ENCODE measurements at places on chromosomes 11 and 22.
A peak's percentile ranks its signal among the peaks of the same experiment; 100 is the strongest.

GRCh38 chr11:64799623-64800302 is 3.3 kb downstream of the MAP4K2 start:
- no peak for DNase-seq
- H3K36me3 ChIP-seq: peaks cover 4% of the 10 kb centered on the region
- peak overlapping the region; percentile 4 for H3K27ac ChIP-seq
- H3K4me1 ChIP-seq: peaks cover 22% of the 10 kb centered on the region

DNA sequence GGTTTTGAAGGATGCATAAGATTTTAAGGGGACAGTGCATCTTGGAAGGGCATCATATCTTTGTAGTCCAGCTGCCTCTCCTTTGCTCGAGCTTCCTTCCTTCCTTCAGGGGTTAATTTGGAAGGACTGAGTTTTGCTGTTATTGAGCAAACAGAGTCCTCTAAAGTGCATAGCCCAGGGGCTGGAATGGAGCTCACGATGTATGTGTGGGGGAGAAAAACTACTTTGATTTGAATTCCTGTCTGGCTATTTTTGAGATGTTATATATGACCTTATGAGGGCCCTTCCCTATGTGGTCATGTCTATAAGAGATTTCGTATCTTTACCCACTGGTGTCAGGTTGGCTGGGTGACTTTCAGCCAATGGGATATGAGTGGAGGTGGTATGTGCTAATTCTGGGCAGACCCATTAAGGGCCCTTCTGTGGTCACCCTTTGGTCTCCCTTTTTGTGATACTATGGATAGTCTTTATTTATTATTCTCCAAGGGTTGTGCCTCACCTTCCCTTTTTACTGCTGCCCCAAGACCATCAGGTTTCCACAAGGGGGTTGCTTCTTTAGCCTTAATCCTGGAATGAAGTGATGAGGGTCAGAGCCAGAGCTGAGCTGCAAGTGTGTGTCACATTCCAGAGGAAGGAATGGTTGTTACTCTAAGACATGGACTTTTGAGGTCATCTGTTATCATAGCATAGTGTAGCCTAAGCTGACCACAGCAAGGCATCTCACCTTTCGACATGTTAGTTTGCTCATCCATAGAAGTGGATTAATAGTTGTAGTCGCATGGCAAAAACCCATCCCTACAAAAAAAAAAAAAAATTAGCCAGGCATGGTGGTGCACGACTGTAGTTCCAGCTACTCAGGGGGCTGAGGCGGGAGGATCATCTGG is 54.6 kb downstream of the LRRC74B start:
- no peak overlapping the region for H3K4me3 ChIP-seq
- peaks cover 7% of the 10 kb centered on the region for H3K4me1 ChIP-seq
- H3K27ac ChIP-seq: no peak overlapping the region
- H3K36me3 ChIP-seq: no peaks in the 10 kb centered on the region
- DNase-seq: no peak

GRCh38 chr22:34886391-34886790 is 179.6 kb upstream of the ISX start:
- peaks cover 7% of the 10 kb centered on the region for H3K27me3 ChIP-seq
- DNase-seq: no peak
- no peaks in the 10 kb centered on the region for H3K4me1 ChIP-seq
- H3K27ac ChIP-seq: no peak overlapping the region

- H3K4me3 ChIP-seq: no peak overlapping the region
- peaks cover 2% of the 10 kb centered on the region for H3K36me3 ChIP-seq
- H3K4me1 ChIP-seq: peaks cover 2% of the 10 kb centered on the region
- DNase-seq: no peak
These were observed 66.5 kb upstream of the AMPD3 start for GRCh38 chr11:10388574-10388973.

GRCh38 chr11:76783294-76783895 is at the start of gene TSKU:
TSS of gene TSKU (plus strand) at chr11:76783356. CDS start at chr11:76795617, 12,261 bp downstream.
- peaks cover 53% of the 10 kb centered on the region for H3K27me3 ChIP-seq
- H3K36me3 ChIP-seq: peaks cover 4% of the 10 kb centered on the region
- no peak within 1 kb of the TSS for H3K27ac ChIP-seq
- no peak for DNase-seq
- peak within 1 kb of the TSS; percentile 91 for H3K4me3 ChIP-seq
- peaks cover 5% of the 10 kb centered on the region for H3K4me1 ChIP-seq

GRCh38 chr11:126495281-126496220 is 140.1 kb downstream of the ST3GAL4 start:
- peaks cover 5% of the 10 kb centered on the region for H3K4me1 ChIP-seq
- H3K36me3 ChIP-seq: no peaks in the 10 kb centered on the region
- no peak overlapping the region for H3K4me3 ChIP-seq
- no peak overlapping the region for H3K27ac ChIP-seq
- DNase-seq: no peak

GRCh38 chr11:47994417-47994816 is 14.1 kb downstream of the PTPRJ start:
- no peak for DNase-seq
- no peaks in the 10 kb centered on the region for H3K27me3 ChIP-seq
- H3K36me3 ChIP-seq: no peaks in the 10 kb centered on the region
- no peak overlapping the region for H3K27ac ChIP-seq
- no peak overlapping the region for H3K4me3 ChIP-seq

GRCh38 chr22:49717322-49717919 is 110.3 kb downstream of the BRD1 start:
- DNase-seq: no peak
- no peaks in the 10 kb centered on the region for H3K4me1 ChIP-seq
- H3K27ac ChIP-seq: no peak overlapping the region
- no peak overlapping the region for H3K4me3 ChIP-seq
- no peaks in the 10 kb centered on the region for H3K36me3 ChIP-seq

- H3K4me3 ChIP-seq: no peak overlapping the region
- H3K4me1 ChIP-seq: no peaks in the 10 kb centered on the region
- no peak overlapping the region for H3K27ac ChIP-seq
These were observed 431.4 kb upstream of the CCDC90B start for GRCh38 chr11:83717537-83717936.

GRCh38 chr11:14768526-14769188 is 123.4 kb downstream of the CYP2R1 start:
- peaks cover 22% of the 10 kb centered on the region for H3K4me1 ChIP-seq
- no peaks in the 10 kb centered on the region for H3K27me3 ChIP-seq
- peak overlapping the region; percentile 94 for H3K27ac ChIP-seq
- peaks cover 2% of the 10 kb centered on the region for H3K36me3 ChIP-seq
- H3K4me3 ChIP-seq: no peak overlapping the region
